ENCODE measurements at places on chromosomes 16 and 17.

GRCh38 chr17:49035470-49036269 is 38.5 kb downstream of the IGF2BP1 start:
- DNase-seq, result peak; percentile 49

- no peak for DNase-seq
These were observed 590.3 kb upstream of the GOT2 start for GRCh38 chr16:59324462-59324861.

- DNase-seq, result peak; percentile 16
These were observed 43.4 kb downstream of the METTL16 start for GRCh38 chr17:2468270-2468669.

GRCh38 chr17:45739786-45740185 is 44.3 kb upstream of the CRHR1 start:
- DNase-seq, result no peak

- DNase-seq, result no peak
These were observed 1.8 kb upstream of the APRT start for GRCh38 chr16:88813269-88814143.

- peak; percentile 56 for DNase-seq
These were observed 11.0 kb downstream of the BRCA1 start for GRCh38 chr17:43114151-43114552.

DNA sequence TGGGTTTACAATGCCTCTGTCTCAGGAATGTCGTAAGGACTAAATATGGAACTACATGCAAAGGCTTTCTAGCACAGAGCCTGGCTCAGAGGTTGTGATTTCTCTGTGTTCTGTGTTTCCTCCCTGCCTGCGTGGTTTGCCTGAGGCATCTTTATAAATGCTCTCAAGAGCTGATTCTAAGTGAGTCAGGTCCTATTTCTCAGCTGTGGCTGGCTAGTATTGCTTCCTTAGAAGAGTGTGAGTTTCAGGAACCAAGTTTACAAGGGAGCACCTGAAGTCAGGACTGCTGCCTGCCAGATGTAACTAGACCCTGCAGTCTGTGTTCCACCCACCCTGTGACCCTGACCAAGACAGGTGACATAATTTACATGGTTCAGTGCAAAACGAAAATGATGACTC is 8.0 kb upstream of the CCL1 start:
- DNase-seq, result peak; percentile 57

DNA sequence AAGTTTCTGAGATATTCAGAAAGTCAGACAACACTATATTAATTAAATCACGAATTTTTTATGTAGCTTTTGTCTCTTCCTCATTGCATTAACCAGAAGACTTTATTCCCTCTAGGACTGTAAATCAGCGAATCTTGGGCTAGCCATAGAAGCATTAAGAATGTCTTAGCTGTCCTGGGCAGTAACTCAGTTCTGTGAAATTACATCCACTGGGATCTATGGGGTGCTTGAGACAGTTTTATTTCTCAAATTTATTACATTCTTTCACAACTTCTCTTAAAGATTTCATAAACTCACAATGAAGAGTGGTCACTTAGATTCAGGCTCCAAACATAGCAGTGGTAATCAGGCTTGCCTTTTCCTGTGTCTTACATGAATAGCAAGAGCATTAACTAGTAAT is 1153.4 kb downstream of the CDH8 start:
- DNase-seq, result no peak

DNA sequence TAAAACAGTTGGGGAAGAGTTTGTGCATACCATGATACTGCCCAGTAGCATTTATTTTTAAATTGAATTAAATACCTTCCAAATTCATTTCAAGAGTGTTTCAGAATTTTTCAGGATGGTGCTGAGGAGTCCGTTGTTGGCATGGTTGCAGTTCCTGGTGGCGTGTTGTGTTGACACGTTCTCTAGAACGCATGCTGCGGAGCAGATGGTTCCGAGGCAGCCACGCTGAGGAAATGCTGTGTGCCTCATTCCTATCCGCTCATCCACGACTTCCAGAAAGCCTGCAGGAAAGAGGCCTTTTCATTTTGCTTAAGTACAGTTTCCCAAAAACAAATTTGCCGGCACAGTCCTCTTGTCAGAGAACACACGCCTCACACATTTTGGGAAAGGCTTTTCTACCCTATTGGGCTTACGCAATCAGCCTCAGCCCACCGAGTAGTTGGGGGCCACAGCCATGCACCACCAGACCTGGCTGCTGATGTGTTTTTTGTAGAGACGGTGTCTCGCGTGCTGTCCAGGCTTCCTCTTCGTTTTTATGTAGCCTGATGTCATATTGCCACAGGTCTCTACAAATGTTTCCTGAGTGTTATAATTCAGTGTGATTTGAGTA is 32.1 kb upstream of the IL17C start:
- DNase-seq, result no peak

GRCh38 chr17:75876938-75877751 is 1.2 kb downstream of the TRIM47 start:
- DNase-seq, result peak; percentile 94

GRCh38 chr17:47649972-47650524 is 329 bp downstream of the KPNB1 start:
- no peak for DNase-seq
